ENCODE measurements at places on chromosomes 2 and 18.

- peak; percentile 53 for DNase-seq
These were observed 103.4 kb upstream of the RASGRP3 start for GRCh38 chr2:33372940-33373553.

DNA sequence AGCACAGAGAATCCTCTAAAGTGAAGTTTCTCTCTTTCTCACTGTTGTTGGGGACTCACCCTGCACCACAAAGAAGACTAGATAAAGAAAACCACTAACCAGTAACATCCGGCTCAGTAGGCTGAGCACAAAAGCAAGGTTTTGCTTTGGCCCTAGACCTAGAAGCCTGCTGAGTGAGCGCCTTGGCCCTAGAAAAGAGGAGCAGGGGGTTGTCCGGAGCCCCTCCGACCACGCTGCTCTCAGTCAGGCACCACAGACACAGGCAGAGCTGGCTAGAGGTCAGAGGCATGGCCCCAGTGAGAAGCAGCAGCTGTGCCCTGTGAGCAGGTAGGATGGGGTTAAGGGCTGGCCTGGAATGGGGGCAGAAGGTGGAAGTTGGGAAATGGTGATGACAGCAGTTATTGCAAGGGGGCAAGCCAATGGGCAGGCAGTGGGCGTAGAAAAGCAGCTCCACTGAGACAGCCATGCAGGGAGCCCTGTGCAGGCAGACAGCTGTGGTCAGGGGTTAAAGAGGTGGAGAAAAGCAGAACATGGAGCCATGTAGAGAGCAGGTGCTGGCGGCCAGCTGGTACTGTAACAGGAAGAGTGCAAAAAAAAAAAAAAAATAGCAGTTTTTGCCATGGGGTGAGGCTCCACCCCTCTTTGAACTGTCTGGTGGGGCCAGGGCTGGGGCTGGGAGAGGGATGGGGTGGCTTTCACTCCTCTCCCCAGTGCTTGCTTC lies 36.9 kb upstream of the SLC14A1 start:
- no peak for DNase-seq

GRCh38 chr2:129318581-129319421 lies 660.7 kb upstream of the RAB6C start:
- DNase-seq, result no peak

GRCh38 chr18:77990131-77990530 lies 740.5 kb downstream of the GALR1 start:
- no peak for DNase-seq

DNA sequence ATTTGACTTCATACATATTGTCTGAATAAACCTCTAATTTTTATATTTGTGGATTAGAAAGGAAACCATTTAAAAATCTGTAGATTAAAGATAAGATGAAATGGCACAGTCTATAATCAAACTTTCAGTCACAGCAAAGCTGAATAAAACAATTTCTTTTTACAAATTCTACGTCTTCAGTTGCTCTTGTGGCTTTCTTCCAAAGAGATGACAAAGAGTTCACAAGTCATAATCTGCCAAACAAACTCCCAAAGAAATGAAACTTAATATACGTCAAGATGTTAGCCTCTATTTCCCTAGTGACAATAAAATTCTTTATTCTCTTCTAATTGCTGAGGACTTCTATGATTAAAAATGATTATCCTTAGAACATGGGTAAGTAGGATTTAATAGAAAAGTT lies 66.3 kb downstream of the FIGN start:
- DNase-seq, result no peak

DNA sequence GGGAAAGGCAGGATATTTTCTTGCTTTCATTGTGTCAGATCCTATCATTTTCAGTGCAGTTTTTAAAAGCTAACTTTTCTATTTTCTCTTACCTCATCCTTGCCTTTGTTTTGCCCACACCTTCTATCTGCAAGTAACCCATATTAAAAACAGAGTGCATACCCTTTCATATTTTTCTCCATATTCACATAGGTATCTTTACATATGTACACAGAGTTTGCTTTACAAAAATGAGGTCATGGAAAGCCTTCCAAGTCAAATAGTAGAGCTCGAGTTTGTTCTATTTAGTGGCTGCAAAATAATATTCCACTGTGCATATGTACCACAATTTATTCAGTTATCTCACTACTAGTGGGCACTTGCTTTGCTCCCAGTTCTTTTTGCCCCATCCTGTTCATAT lies 3.9 kb upstream of the DHRS9 start:
- no peak for DNase-seq

DNA sequence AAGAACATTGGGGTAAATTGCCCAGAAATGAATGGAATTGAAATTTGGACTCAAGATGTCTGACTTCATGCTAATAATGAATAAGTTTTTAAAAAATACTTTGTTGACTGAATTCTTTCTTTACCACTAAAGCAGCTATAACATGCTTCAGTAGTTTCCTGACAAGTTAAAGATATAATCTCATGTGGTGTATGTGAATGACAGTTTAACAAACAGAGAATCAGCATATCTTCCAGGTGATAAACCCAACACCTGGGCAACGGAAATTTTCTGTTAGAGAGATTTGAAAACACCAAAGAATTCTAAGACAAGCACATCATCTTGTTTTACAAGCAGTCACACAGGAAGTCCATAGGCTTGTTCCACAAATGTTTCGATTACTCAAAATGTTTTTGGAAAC lies 372.6 kb upstream of the VRK2 start:
- DNase-seq, result no peak

Measured in NCI-H1417 treated with DMSO at 0.1 percent for 48 hours (cell line).